ENCODE measurements at places on chromosomes 6 and 20. TPM values are rescaled to one million over a fixed set of nuclear protein-coding genes. Genes with fewer than 3 reads are reported as not detected.
A peak's percentile ranks its signal among the peaks of the same experiment; 100 is the strongest.

DNA sequence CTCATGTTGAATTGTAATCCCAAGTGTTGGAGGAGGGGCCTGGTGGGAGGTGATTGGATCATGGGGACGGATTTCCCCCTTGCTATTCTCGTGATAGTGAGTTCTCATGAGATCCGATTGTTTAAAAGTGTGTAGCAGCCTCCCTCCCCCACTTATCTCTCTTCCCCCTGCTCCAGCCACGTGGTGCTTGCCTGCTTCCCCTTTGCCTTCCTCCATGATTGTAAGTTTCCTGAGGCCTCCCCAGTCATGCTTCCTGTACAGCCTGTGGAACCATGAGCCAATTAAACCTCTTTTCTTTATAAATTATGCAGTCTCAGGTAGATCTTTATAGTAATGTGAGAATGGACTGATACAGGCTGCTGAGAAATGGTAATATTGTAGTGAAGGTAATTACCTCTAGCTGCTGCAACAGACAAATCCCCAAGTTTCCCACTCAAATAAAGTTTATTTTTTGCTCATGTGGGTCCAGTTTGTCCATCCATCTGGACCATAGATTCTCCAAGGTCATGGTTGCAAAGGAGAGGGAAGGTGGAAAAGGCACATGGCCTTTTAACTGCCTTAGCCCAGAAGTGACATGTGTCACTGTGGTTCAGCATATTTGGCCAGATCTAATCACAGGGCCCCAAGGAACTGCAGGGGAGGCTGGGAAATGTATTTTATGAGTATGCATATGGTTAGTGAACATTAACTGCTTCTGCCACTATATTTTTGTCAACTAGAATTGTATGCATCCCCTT, 89.2 kb downstream of the TRMT11 start:
- H3K27me3 ChIP-seq, result no peaks in the 10 kb centered on the region
- H3K27ac ChIP-seq, result no peak overlapping the region
- no peak for DNase-seq

- no peak for DNase-seq
- H3K4me1 ChIP-seq, result peaks cover 51% of the 10 kb centered on the region
- H3K4me3 ChIP-seq, result peak overlapping the region; percentile 5
- no peaks in the 10 kb centered on the region for H3K27me3 ChIP-seq
- no peak overlapping the region for H3K27ac ChIP-seq
Measured at GRCh38 chr20:37342231-37343177, 3.4 kb upstream of the SRC start.

DNA sequence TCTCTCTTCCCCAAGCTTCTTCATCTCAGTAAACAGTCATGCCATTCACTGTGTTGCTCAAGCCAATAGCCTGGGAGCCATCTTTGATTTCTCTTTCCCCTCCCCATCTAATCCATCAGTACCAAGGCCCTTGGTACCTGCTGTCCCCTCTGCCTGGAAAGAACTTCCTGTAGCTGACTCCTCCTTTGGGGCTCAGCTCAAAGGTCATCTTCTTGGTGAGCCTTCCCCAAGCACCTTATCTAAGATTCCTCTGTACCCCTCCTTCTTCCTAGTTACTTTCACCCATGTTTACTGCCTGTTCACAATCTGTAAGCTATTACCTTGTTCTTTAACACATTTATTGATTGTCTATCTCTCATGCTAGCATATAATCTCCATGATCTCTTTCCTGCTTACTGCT, 3.5 kb downstream of the AARS2 start:
- no peak for DNase-seq
- peak overlapping the region; percentile 1 for H3K27ac ChIP-seq
- peak overlapping the region; percentile 60 for H3K4me3 ChIP-seq
- H3K36me3 ChIP-seq, result peaks cover 16% of the 10 kb centered on the region
- H3K27me3 ChIP-seq, result no peaks in the 10 kb centered on the region
- H3K4me1 ChIP-seq, result peaks cover 15% of the 10 kb centered on the region

DNA sequence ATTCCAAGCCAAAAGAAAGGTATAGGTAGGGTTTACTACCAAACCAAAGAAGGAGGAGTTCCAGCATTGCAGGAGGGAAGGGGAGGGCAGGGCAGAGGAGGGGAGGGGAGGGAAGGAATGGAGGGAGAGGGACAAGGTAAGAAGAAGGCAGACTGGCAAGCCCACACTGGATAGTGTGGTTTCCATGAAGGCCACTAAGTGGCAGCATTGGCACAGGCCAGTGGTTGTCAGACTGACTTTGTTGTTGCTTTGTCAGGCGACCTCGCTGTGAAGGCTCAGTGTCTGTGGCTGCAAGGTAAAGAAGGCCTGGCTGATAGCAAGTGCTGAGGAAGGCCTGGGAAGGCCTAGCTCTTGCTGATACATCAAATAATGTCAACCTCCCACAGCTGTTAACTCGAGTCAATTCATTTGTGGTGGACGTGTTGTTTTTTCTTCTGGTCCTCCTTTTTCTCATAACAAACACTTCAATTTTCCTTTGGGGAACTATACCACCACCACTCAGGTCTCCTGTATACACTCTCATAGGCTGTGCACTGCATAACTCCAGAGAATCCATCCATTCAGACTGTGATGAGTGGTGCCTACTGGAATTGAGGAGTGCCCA, 7.7 kb upstream of the ZNF334 start:
- DNase-seq, result peak; percentile 44
- no peaks in the 10 kb centered on the region for H3K4me1 ChIP-seq
- no peak overlapping the region for H3K4me3 ChIP-seq
- H3K27me3 ChIP-seq, result peaks cover 55% of the 10 kb centered on the region

DNA sequence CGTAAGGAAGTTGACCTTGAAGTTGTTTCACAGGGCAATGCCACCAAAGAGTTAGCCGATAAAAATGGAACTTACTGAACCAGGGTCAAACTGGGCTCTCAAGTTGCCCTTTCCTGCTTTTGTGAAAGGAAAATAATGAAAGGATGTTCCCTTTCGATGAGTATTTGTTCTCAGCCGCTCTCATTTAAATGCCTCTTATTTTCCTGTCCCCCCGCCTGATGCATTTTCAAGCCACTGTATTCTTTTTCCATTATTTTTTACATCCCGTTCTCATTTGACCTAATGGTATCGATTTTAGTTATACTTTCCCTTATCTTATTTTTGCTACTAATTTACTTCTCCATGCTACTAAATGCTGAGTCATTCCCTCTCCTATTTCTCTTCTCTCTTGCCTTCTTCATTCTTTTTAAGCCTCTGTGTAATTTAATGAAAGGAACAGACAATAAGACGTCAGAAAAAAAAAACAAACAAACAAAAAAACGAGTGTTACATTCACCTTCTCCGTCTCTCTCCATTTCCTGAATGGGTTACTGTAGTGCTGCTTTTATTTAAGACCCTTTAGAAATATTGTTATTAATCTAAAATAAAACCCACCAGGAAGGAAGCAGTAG, 655 bp upstream of the NDUFAF4 start:
- peak overlapping the region; percentile 89 for H3K4me3 ChIP-seq
- H3K27me3 ChIP-seq, result no peaks in the 10 kb centered on the region
- peaks cover 6% of the 10 kb centered on the region for H3K36me3 ChIP-seq

- H3K4me1 ChIP-seq, result no peaks in the 10 kb centered on the region
- H3K27ac ChIP-seq, result no peak overlapping the region
- no peaks in the 10 kb centered on the region for H3K27me3 ChIP-seq
- no peak overlapping the region for H3K4me3 ChIP-seq
Measured at GRCh38 chr6:20340068-20340848, 61.4 kb upstream of the E2F3 start.

- no peak overlapping the region for H3K27ac ChIP-seq
- H3K27me3 ChIP-seq, result no peaks in the 10 kb centered on the region
- H3K36me3 ChIP-seq, result no peaks in the 10 kb centered on the region
- no peak overlapping the region for H3K4me3 ChIP-seq
- peaks cover 9% of the 10 kb centered on the region for H3K4me1 ChIP-seq
Measured at GRCh38 chr6:5833120-5833519, 173.6 kb downstream of the NRN1 start.

DNA sequence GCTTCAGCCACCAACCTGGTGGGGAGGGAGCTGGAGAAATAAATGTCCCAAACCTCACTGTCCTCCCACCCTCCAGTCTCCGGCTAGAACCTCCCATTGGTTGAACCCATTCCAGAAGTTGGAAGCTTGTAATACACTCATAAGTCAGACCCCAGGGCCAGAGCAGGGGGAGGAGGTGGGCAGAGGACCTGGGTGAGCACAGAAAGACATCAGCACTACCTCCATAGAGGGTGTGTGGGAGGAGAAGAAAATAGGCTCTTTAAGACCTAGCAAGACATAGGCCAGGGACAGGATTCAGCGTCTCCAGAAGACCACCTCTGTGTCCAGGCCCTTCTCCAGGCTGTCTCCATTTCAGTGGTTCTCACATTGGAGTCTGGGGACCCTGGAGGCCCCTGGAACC, 73.3 kb upstream of the TOP1 start:
- DNase-seq, result no peak
- H3K27me3 ChIP-seq, result peaks cover 4% of the 10 kb centered on the region
- H3K4me1 ChIP-seq, result peaks cover 4% of the 10 kb centered on the region
- H3K36me3 ChIP-seq, result no peaks in the 10 kb centered on the region
- H3K27ac ChIP-seq, result no peak overlapping the region

- H3K4me1 ChIP-seq, result no peaks in the 10 kb centered on the region
- DNase-seq, result no peak
- H3K4me3 ChIP-seq, result no peak overlapping the region
- no peaks in the 10 kb centered on the region for H3K27me3 ChIP-seq
- H3K27ac ChIP-seq, result no peak overlapping the region
Measured at GRCh38 chr6:112717856-112718255, 370.7 kb downstream of the RFPL4B start.

GRCh38 chr6:149233056-149233715, 84.3 kb upstream of the TAB2 start:
- H3K36me3 ChIP-seq, result no peaks in the 10 kb centered on the region
- no peaks in the 10 kb centered on the region for H3K27me3 ChIP-seq
- H3K27ac ChIP-seq, result no peak overlapping the region
- H3K4me1 ChIP-seq, result peaks cover 4% of the 10 kb centered on the region
- H3K4me3 ChIP-seq, result no peak overlapping the region

DNA sequence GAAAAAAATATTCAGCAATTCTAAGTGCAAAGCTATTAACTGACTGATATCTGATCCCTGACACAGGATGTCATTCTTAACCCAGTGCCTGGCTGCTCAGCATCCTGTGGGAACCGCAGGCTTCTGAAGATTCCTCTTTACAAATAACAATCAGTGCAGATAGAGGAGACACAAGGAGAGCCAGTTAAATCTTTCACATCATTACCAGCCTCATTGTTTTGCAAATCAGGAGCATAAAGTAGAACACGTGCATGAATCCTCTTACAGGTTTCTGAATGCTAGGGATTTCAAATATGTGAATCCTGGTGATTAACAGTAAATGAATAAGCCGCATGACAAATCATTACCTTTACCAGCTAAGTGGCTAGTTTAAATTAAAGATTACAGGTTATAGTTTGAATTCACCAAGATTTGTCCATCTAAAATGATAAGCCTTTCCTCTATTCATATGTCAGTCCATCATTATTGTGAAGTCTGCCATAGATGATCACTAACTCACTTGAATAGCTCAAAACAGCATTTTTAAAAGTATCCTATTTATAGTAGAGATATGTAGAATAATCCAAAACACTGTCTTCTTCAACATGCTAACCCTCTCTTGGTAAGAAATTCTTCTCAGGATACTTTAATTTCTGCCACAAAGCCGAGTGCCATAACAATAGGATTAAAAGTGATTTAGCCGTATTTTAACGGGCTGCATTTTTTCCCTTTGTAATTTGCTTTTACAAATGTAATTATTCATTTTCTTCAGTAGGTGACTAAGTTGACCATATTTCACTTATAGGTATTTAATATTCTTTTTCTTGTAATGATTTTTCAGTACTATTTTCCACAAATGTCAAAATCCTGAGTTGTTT, 367.3 kb upstream of the EPHA7 start:
- no peak overlapping the region for H3K27ac ChIP-seq
- H3K4me1 ChIP-seq, result peaks cover 33% of the 10 kb centered on the region
- no peak for DNase-seq
- H3K27me3 ChIP-seq, result no peaks in the 10 kb centered on the region
- H3K4me3 ChIP-seq, result no peak overlapping the region

DNA sequence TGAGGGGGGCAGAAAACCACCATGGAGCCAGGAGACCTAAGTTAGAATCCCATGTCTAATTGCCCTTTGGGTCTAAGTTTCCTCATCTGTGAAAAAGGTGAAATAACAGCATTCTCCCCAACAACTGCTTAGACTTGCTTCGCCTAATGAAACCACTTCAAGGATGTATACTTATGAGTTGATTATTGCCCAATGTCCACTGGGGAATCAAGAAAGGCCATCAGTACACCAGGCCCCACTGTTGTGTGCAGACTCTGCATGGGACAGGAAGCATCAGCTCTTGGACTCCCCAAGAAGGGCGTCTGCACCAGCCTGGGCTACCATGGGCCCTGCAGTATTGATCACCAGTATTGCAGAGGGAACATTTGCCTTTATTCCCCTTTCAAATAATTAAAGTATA, 189.6 kb downstream of the MAFB start:
- no peak for DNase-seq
- H3K4me3 ChIP-seq, result no peak overlapping the region
- H3K4me1 ChIP-seq, result peaks cover 17% of the 10 kb centered on the region
- peaks cover 5% of the 10 kb centered on the region for H3K27me3 ChIP-seq

DNA sequence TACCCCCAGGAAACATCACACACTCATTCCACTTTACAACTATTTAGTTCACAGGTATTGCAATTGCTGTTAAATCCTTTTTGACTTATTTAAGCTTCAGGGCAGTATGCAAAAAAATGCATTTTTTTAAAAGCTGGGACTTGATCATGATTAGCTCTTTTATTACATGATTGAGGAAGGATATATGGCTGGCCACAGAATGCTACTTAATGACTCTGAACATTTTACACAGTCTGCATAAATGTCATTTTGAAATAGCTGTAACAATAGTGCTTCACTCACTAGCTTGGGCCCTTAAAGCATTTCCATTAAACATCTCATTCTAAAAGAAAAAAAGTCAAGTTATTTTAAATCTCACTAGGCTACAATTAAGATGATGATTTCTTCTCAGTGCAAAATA, 429.7 kb downstream of the FRK start:
- H3K4me1 ChIP-seq, result no peaks in the 10 kb centered on the region
- H3K4me3 ChIP-seq, result no peak overlapping the region
- no peaks in the 10 kb centered on the region for H3K27me3 ChIP-seq
- no peak for DNase-seq
- H3K36me3 ChIP-seq, result no peaks in the 10 kb centered on the region

GRCh38 chr6:36660771-36661471, 17.6 kb upstream of the CDKN1A start:
- no peaks in the 10 kb centered on the region for H3K4me1 ChIP-seq
- DNase-seq, result peak; percentile 22
- H3K27ac ChIP-seq, result no peak overlapping the region

DNA sequence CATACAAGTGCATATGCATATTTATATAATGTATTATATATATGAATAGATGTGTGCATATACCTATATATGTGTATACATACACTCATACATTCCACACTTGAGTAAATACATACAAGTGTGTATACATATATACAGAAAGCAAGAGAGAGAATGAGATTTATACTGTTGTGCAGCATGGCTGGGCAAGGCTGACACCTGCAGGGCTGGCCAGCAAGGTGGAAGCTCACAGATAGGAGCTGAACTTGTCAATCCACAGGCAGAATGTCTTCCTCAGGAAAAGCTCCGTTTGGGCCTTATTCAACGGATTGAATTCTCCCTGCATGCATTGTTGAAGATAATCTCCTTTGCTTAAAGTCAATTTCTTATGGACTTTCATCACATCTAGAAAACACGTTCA, 256.7 kb downstream of the ZNF217 start:
- no peaks in the 10 kb centered on the region for H3K36me3 ChIP-seq
- H3K4me1 ChIP-seq, result peaks cover 7% of the 10 kb centered on the region
- no peak overlapping the region for H3K4me3 ChIP-seq

BPIFB2 gene
- total RNA-seq, result not detected

PTCRA gene
- total RNA-seq, result not detected

NAA20 gene
- 40.3 TPM for total RNA-seq

PAK5 gene
- total RNA-seq, result 1.8 TPM

PPIL6 gene
- total RNA-seq, result 3.3 TPM

JAG1 gene
- total RNA-seq, result 67.7 TPM

ULBP3 gene
- 17.5 TPM for total RNA-seq

ZGPAT gene
- 31.3 TPM for total RNA-seq

Data from neural crest cell (in vitro differentiated cells).